Activated CD8-positive, alpha-beta memory T cell treated with anti-CD3 and anti-CD28 coated beads for 1 hour (primary cell): ENCODE measurements at places on chromosomes 12 and 14.

- DNase-seq: no peak
These were observed 50.2 kb downstream of the FZD10 start for GRCh38 chr12:130212384-130212989.

DNA sequence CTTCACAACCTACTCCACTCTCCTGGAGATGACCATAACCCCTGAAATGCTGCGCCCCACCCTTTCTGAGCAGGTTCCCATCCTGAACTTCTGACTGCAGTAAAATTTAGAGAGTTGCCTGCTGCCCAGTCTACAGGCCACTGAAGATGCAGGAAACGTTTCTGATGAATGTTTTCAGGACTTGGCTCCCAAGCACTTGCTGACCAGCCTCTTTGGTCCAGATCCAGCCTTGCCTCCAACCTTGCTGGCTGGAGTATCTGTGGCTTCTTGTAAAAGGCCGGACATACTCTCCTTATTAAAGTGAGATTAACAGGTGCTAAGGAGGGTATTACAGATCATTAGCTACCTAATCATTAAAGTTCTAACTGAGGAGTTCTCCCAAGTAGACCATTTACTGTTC is 70.3 kb upstream of the STXBP6 start:
- no peak for DNase-seq

GRCh38 chr12:124744659-124745464 is 118.8 kb downstream of the SCARB1 start:
- no peak for DNase-seq

DNA sequence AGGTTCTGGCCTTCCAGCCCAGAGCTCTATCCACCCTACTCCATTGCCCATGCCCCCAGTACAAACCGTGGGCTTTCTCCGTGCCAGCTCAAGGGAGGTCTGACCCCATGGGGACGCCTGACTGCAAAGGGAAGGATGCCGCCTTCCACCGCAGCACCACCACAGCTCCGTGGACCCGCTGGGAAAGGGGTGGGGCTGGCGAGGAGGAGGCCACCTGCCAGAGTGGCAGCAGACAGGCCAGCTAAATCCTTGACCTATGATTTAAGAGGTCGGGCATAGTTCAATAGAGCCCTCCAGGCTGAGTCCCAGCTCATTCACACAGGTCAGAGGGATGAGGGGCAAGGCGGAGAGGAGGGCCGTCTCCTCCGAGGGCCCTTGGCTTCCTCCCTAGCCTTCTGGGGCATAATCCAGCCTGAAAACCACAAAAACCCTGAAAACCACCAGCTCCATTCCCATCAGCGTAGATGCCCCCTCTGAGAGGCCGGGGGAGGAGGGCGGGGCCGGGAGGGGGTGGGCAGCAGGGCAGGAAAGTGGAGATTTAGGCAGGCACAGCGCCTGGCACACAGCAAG is 14.9 kb upstream of the FIGNL2 start:
- DNase-seq: no peak

DNA sequence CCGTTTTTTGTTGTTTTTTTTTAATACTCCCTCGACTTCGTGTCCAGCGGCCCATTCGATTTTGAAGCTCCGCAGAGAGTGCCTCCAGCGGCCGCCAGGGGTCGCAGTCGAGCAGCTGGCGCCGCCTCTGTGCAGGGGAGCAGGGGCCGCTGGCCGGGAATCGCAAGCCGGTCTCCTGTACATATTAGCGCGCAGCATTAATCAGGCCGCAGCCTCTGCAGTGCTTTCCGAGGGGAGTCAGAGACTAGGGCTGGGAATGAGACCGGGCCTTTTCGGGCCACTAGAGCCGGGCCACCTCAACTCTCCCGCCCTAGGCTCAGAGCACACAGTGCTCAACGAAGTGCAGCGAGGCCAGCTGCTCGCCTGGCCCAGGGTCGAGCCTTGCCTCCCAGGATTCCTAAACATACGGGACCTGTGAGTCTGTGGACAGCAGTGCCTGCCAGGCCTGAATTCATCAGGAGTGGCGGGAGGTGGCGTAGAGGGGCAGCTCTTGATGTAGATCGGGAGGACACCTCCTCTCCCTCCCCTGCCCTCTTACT is 81.8 kb downstream of the EMP1 start:
- DNase-seq: peak; percentile 45
